ENCODE measurements at places on chromosomes 3 and 15. TPM values are rescaled to one million over a fixed set of nuclear protein-coding genes. Genes with fewer than 3 reads are reported as not detected.
A peak's percentile ranks its signal among the peaks of the same experiment; 100 is the strongest.

The ILDR1 gene
- 0.21 TPM for polyA plus RNA-seq

The WDR93 gene
- not detected for polyA plus RNA-seq

DNA sequence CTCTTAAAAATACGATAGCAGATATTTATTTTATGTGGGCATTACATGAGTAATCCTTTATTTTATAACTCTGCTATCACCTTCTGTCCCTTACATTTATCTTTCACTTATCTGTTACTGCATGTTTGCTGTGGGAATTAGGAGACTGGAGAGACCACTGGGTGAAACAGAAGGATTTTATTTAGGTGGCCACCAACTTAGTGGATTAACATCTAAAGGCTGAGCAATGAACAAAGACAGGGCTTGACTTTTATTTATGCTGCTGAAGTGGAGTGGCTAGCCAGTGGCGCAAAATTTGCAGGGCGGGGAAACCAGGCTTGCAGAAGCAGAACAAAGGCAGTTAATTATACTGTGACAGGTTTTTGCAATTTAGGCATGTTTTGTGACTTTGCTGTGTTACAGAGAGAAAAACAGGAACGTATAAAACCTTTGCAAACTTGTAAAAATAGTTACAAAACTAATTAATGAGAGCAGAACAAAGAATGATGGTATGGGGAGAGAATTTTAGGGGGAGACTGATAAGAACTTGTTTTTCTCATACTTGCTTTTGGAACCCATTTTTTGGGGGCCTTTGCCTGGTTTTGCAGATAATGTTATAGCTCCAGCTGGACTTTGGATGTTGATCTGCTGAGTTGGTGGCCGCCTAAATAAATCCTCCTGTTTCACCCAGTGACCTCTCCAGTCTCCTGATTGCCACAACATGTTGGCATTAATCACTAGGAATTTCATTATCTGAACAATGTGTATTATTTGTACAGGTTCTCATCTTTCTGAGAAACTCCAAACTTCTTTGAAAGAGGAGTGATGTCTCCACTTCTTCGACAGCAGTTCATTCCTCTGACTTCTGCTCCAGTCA lies 18.0 kb downstream of the KLHL24 start:
- peak; percentile 19 for DNase-seq
- H3K27ac ChIP-seq: no peak overlapping the region
- peaks cover 73% of the 10 kb centered on the region for H3K36me3 ChIP-seq
- no peak overlapping the region for H3K4me3 ChIP-seq
- no peaks in the 10 kb centered on the region for H3K4me1 ChIP-seq
- H3K27me3 ChIP-seq: no peaks in the 10 kb centered on the region

DNA sequence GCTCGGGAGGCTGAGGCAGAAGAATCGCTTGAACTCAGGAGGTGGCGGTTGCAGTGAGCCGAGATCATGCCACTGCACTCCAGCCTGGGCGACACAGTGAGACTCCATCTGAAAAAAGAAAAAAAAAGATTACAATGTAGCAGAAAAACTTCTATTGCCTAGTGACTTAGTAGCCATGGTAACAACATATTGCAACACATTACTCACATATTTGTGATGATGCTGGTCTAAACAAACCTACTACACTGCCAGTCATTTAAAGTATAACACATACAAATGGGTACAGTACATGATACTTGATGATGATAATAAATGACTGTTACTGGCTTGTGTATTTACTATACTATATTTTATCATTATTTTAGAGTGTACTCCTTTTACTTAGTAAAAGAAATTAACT lies 125.6 kb downstream of the PLOD2 start:
- no peak for DNase-seq
- H3K27me3 ChIP-seq: no peaks in the 10 kb centered on the region
- H3K4me1 ChIP-seq: no peaks in the 10 kb centered on the region
